ENCODE measurements at places on chromosomes 1 and 21.

DNA sequence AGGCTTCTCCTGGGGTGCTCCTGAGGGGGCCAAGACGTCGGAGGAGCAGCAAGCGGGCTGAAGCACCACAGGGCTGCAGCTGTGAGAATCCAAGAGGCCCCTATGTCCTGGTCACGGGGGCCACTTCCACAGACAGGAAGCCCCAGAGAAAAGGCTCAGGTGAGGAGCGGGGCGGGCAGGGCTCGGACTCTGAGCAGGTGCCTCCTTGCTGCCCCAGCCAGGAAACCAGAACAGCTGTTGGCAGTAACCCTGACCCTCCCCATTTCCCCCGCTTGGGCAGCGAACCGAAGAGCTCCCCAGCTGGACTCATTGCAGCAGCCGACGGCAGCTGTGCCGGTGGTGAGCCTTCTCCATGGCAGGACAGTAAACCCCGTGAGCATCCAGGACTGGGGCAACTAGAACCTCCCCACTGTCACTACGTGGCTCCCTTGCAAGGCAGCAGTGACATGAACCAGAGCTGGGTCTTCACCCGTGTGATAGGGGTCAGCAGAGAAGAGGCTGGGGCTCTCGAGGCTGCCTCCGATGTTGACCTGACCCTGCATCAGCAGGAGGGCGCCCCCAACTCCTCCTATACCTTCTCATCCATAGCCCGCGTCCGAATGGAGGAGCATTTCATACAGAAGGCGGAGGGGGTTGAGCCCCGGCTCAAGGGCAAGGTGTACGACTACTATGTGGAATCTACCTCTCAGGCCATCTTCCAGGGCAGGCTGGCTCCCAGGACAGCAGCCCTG lies 625 bp downstream of the KLHDC7A start:
- no peak for DNase-seq

GRCh38 chr21:15084668-15085067 lies 19.9 kb upstream of the NRIP1 start:
- no peak for DNase-seq

GRCh38 chr1:201554190-201554600 lies 15.3 kb downstream of the NAV1 start:
- DNase-seq, result no peak

GRCh38 chr1:22955146-22955545 lies 17.5 kb downstream of the LACTBL1 start:
- DNase-seq, result no peak

DNA sequence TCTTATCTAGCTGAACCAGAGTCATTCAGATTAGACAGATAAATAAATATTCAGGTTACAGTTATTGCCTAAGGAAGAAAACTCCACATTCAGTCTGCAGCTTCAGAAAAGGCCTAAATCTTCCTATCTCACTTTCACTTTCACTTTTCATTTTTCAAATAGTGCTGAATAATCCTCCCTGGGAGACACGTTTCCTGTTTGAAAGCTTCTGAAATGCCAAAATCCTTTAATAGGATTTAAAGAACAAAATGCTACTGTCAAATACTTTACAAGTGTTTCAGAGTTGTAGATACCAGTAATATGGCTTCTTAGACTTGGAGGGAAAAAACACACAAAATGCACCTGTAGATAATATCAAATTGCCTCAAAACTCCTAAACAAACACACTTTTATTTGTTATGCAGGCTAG lies 3.9 kb downstream of the PSMB2 start:
- DNase-seq, result no peak

- no peak for DNase-seq
Observed at GRCh38 chr1:201614262-201615015, 75.5 kb downstream of the NAV1 start.

- no peak for DNase-seq
Observed at GRCh38 chr1:156993426-156994147, 52.0 kb downstream of the ARHGEF11 start.

- DNase-seq, result no peak
Observed at GRCh38 chr1:214853340-214853739, 229.2 kb upstream of the KCNK2 start.

GRCh38 chr21:40714536-40714935 lies 132.4 kb downstream of the DSCAM start:
- no peak for DNase-seq

GRCh38 chr1:22123901-22124404 lies 18.9 kb downstream of the WNT4 start:
- no peak for DNase-seq
